ENCODE measurements at places on chromosomes 12 and 14.

- DNase-seq = no peak
Measured at GRCh38 chr14:20622816-20623291, 18.6 kb downstream of the OR6S1 start.

DNA sequence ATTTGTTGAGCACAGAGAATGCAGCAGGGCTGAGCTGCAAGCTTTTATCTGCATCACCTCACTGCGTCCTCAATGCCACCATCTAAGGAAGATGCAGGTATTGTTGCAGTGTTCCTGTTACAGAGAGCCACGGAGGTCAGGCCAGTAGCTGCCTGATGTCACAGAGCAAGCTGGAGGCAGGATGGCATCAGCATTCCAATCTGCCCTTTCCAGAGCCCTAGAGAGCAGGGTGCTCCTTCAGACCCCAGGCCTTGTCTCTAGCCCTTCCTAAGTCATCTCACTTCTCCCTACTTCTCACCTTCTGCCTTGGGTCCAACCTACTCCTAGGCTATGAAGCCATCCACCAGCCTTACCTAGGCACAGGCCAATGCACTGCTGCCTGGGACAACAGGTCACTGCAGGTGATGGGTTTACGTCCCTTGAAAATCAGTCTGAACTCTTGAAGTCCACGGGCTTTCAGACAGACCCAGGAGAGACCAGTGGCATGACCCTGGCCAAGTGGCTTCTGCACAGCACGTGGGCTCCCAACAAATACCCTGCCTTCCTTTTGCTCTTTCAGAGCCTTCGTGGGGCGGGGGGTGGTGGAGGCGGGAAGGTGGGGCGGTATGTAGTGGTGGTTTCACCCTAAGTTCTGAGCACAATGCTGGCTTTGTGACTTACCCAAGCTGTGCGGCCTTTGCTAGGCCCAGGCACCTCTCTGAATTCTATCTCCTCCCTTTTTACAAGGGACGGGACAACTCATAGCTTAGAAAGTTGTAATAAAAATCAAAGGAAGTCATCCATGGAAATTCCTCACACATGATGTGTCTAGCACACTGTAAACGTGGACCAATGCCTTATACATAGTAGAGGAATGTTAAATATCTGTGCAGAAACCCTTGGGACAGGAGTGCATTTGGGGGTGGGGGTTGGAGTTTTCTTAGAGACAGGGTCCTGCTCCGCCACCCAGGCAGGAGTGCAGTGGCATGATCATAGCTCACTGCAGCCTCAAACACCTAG lies 136.0 kb downstream of the KSR2 start:
- DNase-seq = no peak

GRCh38 chr12:16857456-16857923 lies 251.5 kb upstream of the LMO3 start:
- no peak for DNase-seq

DNA sequence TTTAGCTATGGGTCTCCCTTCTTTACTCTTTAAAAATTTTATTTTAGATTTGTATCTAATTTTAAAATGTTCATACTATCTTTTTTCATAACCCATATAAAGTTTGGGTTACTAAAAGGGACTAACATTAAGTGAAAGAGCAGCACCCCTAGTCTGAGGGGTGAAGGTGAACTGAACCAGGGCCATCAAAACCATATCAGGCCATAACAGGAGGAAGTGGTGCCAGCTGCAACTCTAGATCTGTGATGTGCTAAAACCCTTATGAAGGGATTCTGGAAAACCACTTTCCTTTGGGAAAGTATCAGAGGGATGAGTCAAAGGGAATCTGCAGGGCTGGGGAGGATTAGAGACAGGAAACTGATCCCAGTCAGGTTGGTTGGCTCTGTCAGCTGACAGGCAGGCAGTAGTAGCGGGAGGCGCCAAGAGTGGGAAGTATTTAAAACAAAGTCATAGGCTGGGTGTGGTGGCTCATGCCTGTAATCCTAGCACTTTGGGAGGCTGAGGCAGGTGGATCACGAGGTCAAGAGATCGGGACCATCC lies 162.5 kb downstream of the PPM1H start:
- no peak for DNase-seq

DNA sequence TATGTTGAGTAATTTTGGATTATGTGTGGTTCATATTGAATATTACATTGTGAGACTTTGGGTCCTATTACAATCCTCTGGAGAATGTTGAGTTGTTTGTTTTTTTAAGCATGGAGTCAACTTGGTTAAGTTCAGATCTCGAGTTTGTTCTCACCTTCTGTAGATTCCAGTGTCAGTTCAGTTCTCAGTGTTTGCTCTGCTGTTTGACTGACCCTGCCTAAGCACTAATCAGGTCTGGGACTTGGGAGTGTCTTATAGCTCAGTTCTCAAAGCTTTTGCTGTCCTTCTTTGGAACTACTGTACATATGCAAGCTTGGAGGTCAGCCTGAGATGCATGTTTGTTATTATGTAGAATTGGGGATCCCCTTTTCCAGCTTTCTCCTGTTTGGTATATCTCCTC lies 63.1 kb downstream of the DIP2B start:
- no peak for DNase-seq

DNA sequence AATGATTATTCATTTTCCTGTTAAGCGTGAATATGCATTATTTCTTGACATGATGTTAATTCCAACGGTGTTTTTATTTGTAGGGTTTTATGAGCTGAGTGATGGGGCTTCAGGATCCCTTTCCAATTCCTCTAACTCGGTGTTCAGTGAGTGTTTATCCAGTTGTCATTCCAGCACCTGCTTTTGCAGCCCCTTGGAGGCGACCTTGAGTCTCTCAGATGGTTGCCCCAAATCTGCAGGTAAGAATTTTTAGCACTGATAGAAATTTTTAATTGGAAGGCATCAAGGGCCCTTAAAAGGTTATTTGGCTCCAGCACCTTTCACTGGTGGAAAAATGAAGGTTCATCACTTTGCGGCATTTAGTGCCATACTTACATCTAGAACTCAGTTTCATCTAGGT lies 3.7 kb downstream of the DACT1 start:
- DNase-seq = no peak

- DNase-seq = no peak
Measured at GRCh38 chr12:104243551-104243950, 28.0 kb downstream of the TXNRD1 start.

GRCh38 chr14:102230481-102231210 lies 74.3 kb downstream of the MOK start:
- no peak for DNase-seq

- DNase-seq = no peak
Measured at GRCh38 chr14:63224196-63224595, 20.0 kb downstream of the RHOJ start.

DNA sequence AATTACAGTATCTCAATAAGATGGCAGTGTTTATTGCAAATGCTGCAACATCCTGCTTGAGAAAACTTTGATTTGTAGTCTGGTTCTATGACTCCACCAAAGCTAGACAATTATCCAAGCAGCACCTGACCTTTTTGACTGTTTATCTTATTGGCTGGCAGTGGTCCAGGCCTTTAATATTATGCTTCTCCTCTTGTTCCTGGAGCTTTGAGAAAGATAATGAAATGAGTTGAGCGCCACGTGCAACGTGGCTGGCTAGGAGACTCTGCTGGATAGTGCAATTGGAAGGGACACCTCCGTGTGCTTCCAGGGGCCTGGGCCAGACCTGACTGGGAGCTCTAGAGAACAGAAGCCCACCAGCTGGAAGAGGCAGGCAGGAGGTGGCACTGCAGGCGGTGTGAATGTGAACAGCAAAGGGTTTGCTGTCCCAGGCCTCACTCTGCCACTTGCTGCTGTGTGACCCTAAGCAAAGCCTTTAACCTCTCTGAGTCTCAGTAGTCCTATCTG lies 349.3 kb downstream of the CACNA1C start:
- no peak for DNase-seq

DNA sequence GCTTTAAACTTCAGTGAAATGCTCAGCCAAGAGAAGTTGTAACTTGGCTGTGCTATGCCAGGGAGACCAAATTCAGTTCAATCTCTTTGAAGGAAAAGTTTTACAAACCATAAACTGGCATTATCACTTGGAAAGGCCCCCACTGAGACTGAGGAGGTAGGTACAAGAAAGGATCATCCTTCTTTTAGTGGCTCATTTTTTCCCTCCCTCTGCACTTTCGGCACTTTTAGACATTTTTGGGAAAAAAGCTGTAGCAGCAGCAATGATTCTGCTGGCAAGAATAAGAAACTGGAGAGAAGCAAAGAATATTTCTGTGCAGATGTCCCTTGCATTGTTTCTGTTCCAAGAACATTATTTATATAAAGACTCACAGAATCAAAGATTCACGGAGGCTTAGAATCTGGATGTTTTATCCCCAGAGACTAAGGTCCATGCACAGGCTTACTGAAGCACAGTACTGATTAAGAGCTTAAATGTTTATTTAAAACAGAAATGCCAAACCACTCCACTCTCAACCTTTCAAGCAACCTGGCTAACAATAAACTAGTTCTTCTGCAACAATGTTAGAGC lies 12.3 kb downstream of the ZC2HC1C start:
- DNase-seq = no peak

DNA sequence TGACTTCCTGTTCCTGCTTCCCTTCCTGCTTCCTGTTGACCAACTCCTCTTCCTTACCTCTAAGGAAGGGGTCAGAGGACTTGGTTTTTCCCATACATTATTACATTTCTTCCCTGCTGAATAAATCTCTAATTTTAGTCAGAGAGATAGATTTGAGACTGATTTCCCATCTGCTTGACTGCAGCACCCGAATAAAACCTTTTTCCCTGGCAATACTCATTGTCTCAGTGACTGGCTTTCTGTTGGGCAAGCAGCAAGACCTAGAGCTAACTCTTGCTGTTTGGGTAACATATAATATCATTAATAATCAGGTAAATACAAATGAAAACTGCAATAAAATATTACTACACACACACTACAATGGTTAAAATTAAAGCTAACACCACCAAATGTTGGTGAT lies 132.2 kb downstream of the FSCB start:
- no peak for DNase-seq

GRCh38 chr12:46374310-46374709 lies 1.7 kb upstream of the SLC38A2 start:
- DNase-seq = no peak

- no peak for DNase-seq
Measured at GRCh38 chr14:38718519-38718918, 384.5 kb downstream of the SEC23A start.
